ENCODE measurements at places on chromosomes 1 and 21.

- DNase-seq: no peak
These were observed 5.7 kb downstream of the HSF2BP start for GRCh38 chr21:43653626-43654025.

GRCh38 chr1:85224734-85225623, 24.2 kb upstream of the SYDE2 start:
- no peak for DNase-seq

GRCh38 chr1:93471284-93471683, 23.4 kb downstream of the FNBP1L start:
- no peak for DNase-seq

GRCh38 chr1:109712321-109712864, 342 bp downstream of the GSTM5 start:
- no peak for DNase-seq

- DNase-seq: peak; percentile 94
These were observed at the start of gene SPOCD1 for GRCh38 chr1:31815752-31816500. Gene SPOCD1 (minus strand): TSS chr1:31816022. CDS start chr1:31815333, 689 bp downstream.

DNA sequence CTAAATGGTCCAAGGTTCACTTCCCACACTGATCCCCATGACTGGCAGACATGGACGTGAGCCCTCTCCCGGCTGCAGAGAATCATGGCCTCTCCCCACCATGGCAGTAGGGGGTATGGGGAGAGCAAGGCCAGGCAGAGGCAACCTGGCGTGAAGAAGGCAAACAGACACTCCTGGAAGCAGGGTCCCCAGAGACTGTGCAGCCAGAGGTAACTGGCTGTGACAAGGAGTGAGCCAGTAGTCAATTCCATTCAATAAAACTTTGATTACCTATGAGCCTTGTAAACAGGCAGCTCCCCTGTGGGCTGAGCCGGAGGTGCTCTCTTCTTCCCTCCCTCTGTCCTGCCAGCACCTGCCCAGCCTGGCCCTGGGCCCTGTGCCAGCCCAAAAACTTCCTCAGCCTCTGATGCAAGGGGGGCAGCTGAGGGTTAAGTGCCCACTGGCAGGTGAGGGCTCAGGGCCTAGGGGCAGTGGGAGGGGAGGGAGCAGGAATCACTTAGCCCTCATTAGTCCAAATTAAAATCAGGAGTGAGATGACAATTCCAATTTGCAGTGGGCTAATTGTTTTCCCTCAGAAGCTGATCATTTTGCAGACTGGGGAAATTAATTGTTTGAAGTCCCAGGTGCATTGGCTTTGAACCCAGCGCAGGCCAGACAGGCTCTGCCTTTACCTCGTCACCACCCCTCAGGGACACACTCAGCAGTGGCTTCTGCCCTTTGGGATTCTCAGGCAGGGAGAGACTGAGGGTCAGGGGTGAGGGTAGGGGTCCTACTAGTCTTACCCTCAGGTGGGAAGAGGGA, 35.6 kb downstream of the LRRN2 start:
- no peak for DNase-seq

GRCh38 chr1:198679535-198680173, 40.8 kb downstream of the PTPRC start:
- peak; percentile 50 for DNase-seq

- no peak for DNase-seq
These were observed 95.3 kb upstream of the KIAA0040 start for GRCh38 chr1:175287849-175288248.

DNA sequence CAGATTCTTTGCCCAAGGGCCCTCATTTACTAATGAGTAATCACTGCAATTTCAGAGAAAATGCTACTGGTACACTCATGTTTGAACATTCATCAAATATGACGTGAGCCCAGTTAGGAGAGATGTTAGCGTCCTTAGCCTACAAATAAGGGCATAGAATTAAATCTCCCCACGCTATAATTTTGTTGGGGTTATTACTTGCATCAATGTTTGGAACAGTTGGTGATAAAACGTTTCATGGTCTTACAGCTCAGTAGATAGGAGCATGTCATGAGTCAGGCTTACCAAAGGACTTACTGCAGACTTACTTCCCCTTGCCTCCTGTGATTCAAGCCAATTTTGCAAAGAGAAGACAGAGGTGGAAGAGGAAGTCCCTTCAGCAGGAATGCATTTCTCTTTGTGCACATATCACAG, 304.0 kb downstream of the KIF26B start:
- DNase-seq: no peak

- no peak for DNase-seq
These were observed 38.8 kb upstream of the ANGPTL7 start for GRCh38 chr1:11150326-11150725.

DNA sequence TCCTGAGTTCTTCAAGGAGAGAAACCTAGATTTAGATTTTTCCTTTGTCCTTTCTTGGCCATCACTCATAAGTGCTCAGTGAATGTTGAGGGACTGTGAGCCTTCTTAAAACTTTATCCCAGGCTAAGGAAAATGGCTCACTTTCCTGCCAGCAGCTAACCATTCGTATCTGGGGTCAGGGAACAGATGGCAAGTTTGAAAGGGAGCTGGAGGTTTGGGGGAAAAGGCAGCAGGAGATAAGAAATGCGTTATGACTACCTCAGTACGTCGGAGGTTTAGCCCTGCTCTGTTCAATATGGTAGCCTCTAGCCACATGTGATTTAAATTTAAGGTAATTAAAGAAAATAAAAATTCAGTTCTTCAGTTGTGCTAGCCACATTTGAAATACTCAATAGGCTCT, 13.3 kb downstream of the RRP15 start:
- DNase-seq: no peak

GRCh38 chr1:18237371-18237770, 129.8 kb downstream of the IGSF21 start:
- no peak for DNase-seq

- DNase-seq: no peak
These were observed 33.7 kb downstream of the KCND3 start for GRCh38 chr1:111955755-111956154.

Data from stimulated activated CD8-positive, alpha-beta memory T cell treated with anti-CD3 and anti-CD28 coated beads, Interleukin-4, amount 100 ng/mL, for 48 hours (primary cell).